ENCODE measurements at places on chromosomes 7 and 10.
A peak's percentile ranks its signal among the peaks of the same experiment; 100 is the strongest.

DNA sequence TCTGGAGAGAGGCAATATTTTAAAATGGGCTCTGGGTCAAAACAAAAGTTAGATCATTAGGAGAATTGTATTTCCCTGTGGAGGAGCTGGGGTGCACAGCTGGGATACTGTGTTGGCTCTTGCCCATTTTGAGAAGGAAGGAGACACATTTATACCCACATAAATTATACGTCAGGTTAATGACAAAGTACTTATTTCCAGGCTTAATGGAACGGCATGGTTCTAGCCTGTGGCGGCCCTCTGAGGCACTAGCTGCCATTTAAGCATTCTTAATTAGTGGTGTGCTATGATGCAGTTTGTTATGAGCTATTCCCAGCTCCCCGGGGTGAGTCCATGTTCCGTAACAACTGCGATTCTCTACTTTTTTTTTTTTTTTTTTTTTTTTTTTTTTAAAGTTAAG is 193.5 kb downstream of the SEC23IP start:
- no peak for DNase-seq

DNA sequence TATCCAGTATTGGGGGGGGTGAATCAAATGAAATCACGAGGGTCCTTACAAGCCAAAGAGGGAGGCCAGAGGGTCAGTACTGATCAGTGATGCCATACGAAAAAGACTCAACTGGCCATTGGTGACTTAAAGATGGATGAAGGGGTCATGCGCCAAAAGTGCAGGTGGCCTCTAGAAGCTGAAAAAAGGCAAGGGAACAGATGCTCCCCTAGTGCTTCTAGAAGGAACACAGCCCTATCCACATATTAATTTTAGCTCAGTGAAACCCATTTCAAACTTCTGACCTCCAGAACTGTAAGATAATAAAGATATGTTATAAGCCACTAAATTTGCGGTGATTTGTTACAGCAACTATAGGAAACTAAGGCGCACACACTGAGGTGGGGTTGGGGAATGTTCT is 62.5 kb downstream of the ABI1 start:
- no peak for DNase-seq

DNA sequence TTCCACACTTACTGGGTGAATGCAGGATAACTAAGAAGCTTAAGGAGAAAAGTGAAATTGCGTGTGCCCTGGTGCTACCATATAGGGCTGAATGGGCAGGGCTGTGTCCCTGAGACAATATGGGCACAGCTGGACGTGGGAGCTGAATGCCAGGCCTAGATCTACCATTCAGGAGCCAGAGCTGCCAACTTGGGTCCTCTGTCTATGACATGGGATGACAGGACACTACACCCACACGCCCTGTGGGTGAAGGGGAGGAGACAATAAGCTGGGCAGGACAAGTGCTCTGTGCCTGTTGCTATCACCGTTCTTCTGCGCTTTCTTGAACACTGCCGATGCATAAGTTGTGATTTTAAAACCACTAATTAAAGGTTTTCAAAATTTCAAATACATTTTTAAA is 293.9 kb downstream of the TNS3 start:
- no peak for DNase-seq

DNA sequence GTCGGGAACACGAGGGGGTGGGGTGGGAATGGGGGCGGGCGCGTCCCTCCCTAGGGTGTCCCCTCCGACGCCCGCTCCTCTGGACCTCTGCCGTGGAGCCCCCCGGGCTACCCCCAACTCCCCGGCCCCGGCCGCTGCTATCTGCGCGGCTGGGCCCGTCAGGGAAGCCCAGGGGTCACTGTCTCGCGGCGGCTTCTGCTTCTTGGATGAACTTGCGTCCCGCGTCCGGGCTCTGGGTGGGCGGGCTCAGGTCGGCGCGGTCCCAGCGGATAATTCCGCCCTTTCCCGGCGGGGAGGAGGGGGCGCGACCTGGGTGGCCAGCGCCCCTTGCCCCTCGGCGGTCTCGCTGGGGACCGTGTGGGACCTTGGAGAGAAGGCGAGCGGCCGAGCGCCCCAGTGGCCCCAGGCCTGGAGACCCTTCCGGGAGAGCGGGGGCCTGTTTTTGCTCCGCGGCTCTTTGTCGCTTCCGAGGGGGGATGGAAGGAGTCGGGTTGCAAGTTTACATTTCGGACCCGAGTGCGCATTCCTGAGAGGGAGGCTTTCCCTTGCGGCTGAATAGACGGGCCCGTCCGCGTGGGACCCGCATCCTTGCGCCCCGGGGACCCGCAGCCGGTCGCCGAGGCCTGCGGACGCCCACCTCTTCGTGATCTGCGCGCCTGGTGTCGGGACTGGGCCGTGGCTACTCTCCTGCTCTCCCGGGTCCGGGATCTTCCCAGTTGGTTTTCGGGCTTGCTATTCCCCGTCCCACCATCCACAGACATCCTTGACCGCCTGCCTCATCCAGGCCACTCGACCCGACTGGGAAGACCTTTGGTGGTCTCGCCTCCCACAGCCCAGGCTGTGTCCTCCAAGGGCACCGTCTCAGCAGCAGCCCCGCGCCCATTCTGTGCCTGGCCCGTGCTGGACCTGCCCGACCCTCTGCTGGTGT is 812 bp downstream of the DOCK1 start:
- DNase-seq = peak; percentile 30

DNA sequence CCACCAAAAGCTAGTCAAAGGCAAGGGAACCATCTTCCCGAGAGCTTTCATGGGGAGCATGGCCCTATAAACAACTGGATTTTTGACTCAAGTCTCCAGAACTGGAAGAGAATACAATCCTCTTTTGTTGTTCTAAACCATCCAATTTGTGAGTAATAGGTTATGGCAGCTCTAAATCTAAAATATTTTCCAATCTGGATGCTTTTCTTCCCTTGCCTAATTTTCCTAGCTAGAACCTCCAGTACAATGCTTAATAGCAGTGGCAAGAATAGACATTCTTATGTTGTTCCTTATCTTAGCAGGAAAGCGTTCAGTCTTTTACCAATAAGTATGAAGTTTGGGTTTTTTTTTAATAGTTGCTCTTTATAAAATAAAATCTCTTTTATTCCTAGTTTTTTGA is 66.7 kb downstream of the AKR1E2 start:
- DNase-seq = no peak

- peak; percentile 90 for DNase-seq
These were observed 45.8 kb downstream of the DGKI start for GRCh38 chr7:137801003-137801402.

- DNase-seq = no peak
These were observed 8.3 kb downstream of the ZNF853 start for GRCh38 chr7:6623589-6624245.

GRCh38 chr7:90298145-90299038 is 22.7 kb downstream of the FAM237B start:
- DNase-seq = peak; percentile 71

GRCh38 chr10:56222237-56222636 is 138.8 kb downstream of the ZWINT start:
- DNase-seq = no peak

- no peak for DNase-seq
These were observed 54.7 kb upstream of the VWC2 start for GRCh38 chr7:49718760-49719159.

GRCh38 chr10:119454990-119455389 is 87.5 kb downstream of the RGS10 start:
- no peak for DNase-seq

DNA sequence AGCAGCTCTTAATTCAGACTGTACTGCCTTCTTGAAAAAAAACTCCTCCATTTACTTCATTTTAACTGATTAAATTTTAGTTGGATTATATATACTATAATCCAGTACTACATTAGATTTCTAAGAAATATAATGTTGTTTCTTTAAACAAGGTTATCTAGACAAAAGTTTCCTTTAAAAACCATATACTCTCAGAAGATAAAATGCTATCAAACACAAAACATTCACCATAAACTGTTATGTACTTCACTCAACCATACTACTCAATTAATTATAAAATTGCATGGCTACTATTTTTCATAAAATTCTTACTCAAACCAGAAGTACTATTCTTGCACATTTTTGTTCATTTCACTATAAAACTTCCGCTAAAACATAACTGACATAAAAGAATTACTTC is 12.7 kb downstream of the GPR22 start:
- DNase-seq = no peak

- DNase-seq = no peak
These were observed 94.8 kb downstream of the CCDC71L start for GRCh38 chr7:106566196-106566595.

GRCh38 chr10:98318861-98319260 is 50.9 kb upstream of the LOXL4 start:
- no peak for DNase-seq

- DNase-seq = no peak
These were observed 268.8 kb upstream of the LRGUK start for GRCh38 chr7:133858311-133858710.

DNA sequence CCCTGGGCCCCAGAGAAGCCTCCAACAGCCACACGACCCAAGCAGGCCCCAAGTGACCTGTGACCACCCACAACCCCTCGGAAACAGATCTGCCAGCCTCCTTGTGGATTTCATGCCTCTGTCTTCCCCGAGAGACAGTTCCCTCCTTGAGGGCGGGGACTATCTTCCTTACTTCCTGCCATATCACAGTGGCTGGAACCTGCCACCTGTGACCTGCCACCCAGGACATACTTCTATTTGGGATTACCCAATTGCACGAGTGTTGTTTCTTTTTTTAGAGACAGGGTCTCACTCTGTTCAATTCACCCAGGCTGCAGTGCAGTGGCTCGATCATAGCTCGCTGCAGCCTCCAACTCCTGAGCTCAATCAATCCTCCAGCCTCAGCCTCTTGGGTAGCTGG is 25.9 kb downstream of the TNRC18 start:
- DNase-seq = no peak

DNA sequence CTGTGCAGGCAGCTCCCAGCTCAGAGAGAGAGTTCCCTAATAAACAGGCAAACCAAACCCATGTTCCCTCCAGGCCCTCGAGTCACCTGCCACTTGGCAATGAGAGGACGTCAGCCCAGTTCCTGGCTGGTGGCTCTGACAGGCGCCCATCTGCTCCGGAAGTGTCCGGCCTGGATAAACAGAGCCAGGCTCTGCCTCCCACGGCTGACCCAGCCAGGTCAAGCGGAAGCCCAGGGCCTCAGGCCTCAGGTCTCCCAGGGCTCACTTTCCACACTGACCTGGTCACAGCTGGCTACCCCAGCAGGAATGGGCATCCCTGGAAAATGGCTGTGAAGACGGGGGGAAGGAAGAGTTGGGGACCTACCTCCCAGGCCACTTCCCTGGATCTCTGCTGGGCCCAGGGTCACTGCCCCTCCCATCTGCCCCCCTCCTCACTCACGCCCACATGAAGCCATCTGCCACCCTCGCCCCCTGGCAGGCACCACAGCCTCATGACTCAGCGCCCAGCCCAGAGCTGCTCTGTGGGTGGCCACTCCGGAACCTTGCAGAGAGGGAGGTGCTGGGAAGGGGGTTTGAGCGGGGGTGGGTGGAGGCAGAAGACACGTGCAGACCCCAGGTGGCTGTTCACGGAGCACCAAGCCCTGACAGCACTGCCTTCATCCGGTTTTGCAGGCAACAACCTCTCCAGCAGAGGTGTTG is 37.4 kb upstream of the DUSP5 start:
- peak; percentile 66 for DNase-seq

DNA sequence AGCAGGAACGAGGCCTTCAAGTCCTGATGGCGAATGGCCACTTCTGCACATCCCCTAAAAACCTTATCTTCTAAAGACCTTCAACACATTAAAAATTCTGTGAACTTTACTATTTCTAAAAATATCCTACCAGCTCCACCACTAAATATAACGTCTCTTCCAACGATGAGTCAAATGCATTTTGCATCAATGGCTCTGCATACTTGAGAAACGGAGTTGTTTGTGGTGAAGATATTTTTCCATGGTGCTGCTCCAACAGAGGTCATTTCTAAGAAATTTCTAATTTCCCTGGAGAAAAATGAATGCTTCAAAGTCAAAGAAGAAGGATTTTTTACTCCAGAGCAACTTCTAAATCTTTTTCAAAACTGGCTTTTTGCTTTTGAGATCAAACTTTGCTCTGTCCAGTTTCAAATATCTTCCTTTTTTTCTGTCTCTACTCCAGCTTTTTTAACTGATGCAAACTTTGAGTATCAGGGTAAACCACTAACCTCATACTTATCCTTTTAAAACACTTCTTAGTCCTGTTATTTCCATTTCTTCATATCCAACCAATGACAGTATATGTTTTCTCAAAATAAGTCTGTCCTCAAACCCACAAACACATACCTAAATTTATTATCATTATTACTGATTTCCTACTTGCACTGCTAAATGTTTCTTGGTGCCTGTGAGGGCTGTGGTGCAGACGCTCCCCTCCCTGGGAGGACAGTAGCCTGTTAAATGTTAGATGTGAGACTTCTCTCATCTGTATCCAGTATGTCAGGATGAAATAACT is 258.1 kb downstream of the KLF6 start:
- DNase-seq = no peak

GRCh38 chr10:132392811-132393694 is 3.9 kb upstream of the PWWP2B start:
- DNase-seq = peak; percentile 26

DNA sequence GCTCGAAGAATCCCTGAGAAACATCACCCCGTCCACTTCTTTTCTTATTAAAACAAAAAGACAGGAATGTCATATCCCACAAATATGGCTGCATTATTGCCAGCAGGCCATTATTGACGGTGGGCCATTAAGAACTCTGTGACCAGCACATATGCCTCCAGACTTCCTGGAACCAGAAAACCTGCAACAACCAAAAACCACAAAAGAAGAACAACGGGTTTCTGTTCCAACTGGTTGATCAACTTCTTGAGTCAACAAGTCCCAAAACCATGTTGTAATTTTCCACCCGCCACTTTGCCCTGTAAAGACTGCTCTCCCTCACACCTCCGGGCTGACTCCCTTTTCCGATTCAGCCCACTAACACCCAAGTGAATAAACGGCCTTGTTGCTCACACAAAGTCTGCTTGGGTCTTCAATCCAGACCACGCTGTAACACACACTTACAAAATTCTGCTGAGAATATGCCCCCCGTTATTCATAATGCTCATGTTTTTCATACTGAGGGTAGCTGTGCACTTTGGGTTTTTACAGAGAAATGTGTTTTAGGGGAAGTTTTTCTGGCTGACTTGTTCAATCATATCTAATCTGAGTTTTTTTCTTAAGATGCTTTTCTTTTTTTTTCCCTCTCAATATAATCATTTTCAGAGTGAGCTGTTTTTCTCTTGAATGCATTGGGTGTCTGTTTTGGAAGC is 20.7 kb downstream of the ZNF107 start:
- DNase-seq = no peak

DNA sequence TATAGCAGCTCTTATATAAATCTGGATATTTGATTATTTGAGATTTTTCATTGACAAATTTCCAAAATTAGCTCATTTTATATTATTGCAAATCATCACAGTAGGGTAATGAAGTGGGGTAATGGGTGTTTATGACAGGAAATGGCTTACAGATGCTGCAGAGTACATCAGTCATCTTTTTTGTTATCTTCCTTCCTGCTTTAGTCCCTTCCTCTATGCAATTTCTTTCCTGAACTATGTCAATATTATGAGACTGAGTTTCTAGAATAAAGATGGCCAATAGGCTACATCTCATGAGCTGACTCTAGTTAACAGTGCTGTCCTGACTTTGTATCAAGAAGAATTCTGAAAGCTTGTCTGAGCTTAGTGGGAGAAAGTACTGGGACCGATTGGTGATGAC is 244.5 kb downstream of the XPNPEP1 start:
- DNase-seq = no peak

- no peak for DNase-seq
These were observed 86.8 kb downstream of the SORBS1 start for GRCh38 chr10:95474228-95475002.

Measured in HT1080 (cell line).